ENCODE measurements at places on chromosomes 13 and 19.

GRCh38 chr19:1672038-1672768 is 19.8 kb upstream of the TCF3 start:
- no peak for DNase-seq

DNA sequence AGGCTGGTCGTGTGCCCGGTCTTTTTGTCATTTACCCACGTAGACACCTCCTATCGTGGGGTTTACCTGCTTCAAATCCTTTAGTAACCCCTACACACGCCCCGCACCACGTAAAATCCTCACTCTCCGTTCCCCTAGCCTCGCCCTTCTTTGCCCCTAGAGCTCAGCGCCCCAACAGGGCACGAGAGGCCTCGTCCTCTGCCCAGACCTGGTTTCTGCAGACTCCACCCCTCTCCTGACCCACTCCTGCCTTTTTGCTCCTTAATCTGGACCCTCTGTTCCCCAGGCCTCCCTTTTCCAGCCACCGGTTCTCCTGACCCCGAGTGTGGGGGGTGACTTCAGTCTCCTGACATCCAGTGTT is 412 bp downstream of the ZNF528 start:
- no peak for DNase-seq

- DNase-seq, result no peak
Observed at GRCh38 chr19:57682226-57682766, 519 bp downstream of the ZNF551 start.

DNA sequence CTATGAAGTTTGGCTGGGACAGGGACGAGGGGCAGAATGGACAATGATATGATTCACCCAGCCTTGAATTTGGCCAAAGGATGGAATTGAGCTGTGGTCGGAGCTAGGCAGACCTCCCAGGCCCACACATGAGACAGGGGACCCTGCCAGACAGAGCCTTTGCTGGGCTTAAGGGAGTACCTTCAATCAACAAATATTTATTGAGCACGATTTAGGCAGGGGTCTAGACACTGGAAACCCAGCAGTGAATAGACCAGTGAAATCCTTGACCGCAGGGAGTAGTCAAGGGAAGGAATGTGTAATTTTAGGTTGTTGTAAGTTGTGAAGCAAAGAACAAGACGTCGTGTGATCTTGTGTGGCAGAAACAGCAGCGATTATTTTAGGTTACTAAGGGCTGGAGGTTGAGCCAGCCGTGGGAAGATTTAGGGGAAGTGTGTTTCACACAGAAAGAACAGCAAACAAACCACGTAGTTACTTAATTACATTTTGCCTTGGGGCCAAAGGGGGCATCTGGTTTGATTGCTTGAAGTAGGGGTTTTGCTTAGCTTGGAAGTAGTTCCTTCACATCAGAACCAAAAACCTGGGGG is 16.9 kb upstream of the AP1M2 start:
- DNase-seq, result no peak

GRCh38 chr19:8251025-8251472 is 41.9 kb downstream of the CERS4 start:
- DNase-seq, result no peak

- DNase-seq, result no peak
Observed at GRCh38 chr19:45069056-45069455, 7.2 kb downstream of the ZNF296 start.

GRCh38 chr13:76004416-76004815 is 368.3 kb downstream of the LMO7 start:
- no peak for DNase-seq

DNA sequence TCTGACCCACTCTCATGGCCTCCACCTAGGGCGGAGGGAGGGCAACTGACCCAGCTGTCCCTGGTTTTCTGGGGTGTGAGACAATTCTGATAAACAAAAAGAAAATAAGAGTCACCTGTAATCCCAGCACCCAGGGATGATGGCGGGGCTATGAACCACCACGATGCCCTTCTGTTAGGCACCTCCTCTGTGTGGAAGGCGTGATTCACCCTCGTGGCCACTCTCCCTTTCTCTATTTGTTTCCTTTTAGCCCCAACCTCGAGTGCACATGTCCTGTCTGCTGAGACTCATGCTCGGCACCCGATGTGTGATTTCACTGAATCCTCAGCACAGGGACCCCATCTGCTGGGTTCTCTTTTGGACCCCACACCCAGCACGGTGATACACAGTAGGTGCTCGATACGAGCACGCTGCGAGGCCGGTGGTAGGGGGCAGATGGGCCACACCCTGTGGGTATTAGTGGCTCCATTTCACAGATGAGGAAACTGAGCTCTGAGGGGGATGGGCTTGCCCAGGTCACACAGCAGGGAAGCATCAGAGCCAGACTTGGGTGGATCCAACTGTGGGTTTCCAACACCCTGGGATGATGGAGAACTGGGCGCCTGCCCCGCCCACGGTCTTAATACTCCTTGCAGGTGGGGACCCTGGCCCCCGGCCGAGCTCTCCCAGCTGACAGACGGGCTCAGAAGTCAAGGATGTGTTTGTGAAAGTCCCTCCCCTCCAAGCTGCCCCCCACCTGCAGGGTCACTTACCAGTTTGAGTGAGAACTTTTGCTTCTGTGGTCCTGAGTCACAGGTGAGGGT is 24.9 kb downstream of the VRK3 start:
- no peak for DNase-seq
